Upper lobe of right lung (tissue), 1 donor: ENCODE measurements at places on chromosomes 7 and 10. TPM values are rescaled to one million over a fixed set of nuclear protein-coding genes. Genes with fewer than 3 reads are reported as not detected.
A peak's percentile ranks its signal among the peaks of the same experiment; 100 is the strongest.

GRCh38 chr7:2863461-2864066 is 19.5 kb upstream of the GNA12 start:
- peaks cover 26% of the 10 kb centered on the region for H3K4me1 ChIP-seq
- peak; percentile 87 for DNase-seq
- H3K27ac ChIP-seq: peak overlapping the region; percentile 95

GRCh38 chr7:74581916-74582440 is 75.5 kb upstream of the GTF2I start:
- DNase-seq: no peak
- H3K4me1 ChIP-seq: peaks cover 16% of the 10 kb centered on the region
- H3K27ac ChIP-seq: no peak overlapping the region

- no peaks in the 10 kb centered on the region for H3K4me1 ChIP-seq
Measured at GRCh38 chr7:98229441-98229840, 18.2 kb downstream of the BHLHA15 start.

DNA sequence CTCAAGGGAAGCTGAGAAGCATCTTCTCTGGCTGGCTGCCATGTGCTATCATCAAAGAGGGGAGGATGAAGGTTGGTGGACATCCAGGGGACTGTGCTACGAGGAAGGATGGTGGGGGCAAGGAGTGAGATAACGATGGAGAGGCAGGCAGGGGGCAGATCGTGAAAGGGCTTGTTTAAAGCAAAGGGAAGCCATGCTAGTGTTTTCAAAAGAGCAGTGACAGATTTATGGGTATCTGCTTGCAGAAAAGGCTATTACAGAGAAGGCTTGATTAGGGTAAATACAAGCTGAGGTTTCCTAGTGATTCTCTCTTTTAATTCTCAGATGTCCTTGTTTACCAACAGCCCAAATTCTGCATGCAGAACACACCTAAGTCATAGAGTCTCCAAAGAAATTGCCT is 88.9 kb upstream of the MKX start:
- no peak for DNase-seq
- no peaks in the 10 kb centered on the region for H3K4me1 ChIP-seq
- no peak overlapping the region for H3K4me3 ChIP-seq
- H3K27ac ChIP-seq: no peak overlapping the region
- H3K27me3 ChIP-seq: no peaks in the 10 kb centered on the region

DNA sequence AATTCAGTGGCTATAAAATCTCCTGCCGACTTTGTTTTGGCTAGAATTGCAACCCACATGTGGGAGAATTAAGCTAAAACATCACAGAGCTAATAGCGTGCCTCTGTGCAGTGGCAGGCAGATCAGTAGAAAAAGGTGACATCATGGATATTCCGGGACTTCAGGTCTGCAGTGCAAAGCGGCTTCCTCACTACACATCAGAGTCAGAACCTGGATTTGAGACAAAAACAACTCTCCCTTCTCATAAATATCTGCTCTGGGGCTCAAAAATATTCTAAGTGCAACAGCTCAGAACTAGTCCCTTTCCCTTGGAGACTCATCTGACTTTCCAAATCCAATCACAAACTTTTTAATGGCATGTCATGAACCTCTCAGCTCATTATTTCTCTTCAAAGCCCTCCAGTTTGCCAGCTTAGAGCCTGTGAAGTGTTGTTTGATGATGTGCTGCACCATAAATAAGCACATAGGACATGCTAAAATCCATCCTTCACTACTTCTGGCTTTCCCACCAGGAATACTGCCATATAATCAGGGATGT is 337.1 kb downstream of the RNLS start:
- no peak overlapping the region for H3K27ac ChIP-seq
- peaks cover 31% of the 10 kb centered on the region for H3K4me1 ChIP-seq
- no peaks in the 10 kb centered on the region for H3K36me3 ChIP-seq
- no peaks in the 10 kb centered on the region for H3K27me3 ChIP-seq
- peak overlapping the region; percentile 6 for H3K4me3 ChIP-seq

- H3K4me1 ChIP-seq: no peaks in the 10 kb centered on the region
- no peaks in the 10 kb centered on the region for H3K27me3 ChIP-seq
- no peak overlapping the region for H3K4me3 ChIP-seq
- no peak overlapping the region for H3K27ac ChIP-seq
Measured at GRCh38 chr7:126718419-126718818, 534.3 kb downstream of the GRM8 start.

GRCh38 chr7:155927905-155928304 is 115.6 kb upstream of the SHH start:
- H3K27ac ChIP-seq: no peak overlapping the region
- no peaks in the 10 kb centered on the region for H3K4me1 ChIP-seq
- no peaks in the 10 kb centered on the region for H3K36me3 ChIP-seq
- H3K4me3 ChIP-seq: no peak overlapping the region
- H3K27me3 ChIP-seq: no peaks in the 10 kb centered on the region
- DNase-seq: no peak

DNA sequence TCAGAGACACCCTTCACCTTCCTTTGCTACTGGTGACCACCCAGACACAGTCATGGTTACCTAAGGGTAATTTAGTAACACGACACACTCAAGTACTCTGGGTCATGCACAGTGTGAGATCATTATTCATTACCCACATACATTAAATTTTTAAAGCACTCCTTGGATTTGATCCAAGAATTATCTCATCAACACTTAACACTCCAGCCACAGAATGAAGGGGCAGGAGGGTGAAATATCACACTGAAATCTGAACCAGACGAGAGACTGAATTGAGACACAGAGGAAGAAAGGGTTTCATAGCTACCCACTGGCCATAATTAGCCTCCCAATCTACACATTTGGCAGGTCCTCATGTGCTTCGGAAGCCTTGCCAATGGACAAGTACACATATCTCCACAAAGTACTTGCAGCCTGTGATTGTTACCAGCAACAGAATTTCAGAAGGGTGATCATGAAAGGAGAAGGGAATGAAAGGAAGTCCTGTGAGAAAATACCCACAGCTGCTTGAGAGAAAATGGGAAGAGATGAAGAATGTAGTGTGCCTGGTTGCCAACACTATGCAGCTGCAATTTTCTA is 189.3 kb downstream of the POLR1F start:
- DNase-seq: no peak
- no peak overlapping the region for H3K27ac ChIP-seq
- H3K27me3 ChIP-seq: no peaks in the 10 kb centered on the region
- H3K36me3 ChIP-seq: no peaks in the 10 kb centered on the region
- H3K4me3 ChIP-seq: no peak overlapping the region

DNA sequence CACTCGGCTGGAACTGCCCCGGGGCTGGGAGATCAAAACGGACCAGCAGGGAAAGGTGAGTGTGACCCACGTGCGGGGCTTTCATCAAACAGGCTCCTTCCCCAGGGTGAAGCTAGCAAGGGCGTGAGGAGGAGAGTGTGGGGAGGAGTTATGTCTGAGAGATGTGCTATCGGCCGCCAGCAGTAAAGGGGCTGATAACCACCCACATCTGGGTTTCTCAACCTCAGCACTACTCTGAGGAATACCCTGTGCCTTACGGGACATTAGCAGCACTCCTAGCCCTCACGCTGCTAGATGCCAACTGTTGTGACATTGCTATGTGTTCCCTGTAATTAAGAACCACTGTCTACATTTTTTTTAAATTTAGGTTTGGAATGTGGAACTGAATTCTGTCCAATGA is 113.9 kb upstream of the STK17A start:
- no peaks in the 10 kb centered on the region for H3K36me3 ChIP-seq
- no peaks in the 10 kb centered on the region for H3K27me3 ChIP-seq
- no peak overlapping the region for H3K27ac ChIP-seq

- no peak for DNase-seq
- H3K27ac ChIP-seq: no peak overlapping the region
- H3K27me3 ChIP-seq: no peaks in the 10 kb centered on the region
- H3K4me1 ChIP-seq: no peaks in the 10 kb centered on the region
- H3K36me3 ChIP-seq: no peaks in the 10 kb centered on the region
Measured at GRCh38 chr7:123208793-123209192, 9.0 kb upstream of the SLC13A1 start.

DNA sequence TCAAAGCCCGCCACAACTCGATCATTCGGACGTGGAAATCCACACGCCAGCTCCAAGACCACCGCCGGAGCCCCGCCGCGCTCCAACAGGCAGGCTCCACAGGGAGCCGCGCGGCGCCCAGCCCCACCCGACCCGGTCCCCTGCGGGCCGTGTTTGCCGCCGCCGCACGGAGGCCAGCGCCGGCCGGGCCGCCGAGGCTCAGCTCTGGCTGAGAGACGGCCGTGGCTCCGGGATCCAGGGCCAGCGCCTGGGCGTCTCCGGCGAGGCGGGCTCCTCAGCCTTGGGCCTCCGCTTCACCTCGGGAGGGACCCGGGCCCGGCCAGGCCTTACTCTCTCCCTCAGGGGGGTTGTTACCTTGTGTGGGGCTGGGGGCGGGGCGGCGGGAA is 333 bp downstream of the SMNDC1 start:
- peak overlapping the region; percentile 91 for H3K27ac ChIP-seq
- H3K36me3 ChIP-seq: peaks cover 32% of the 10 kb centered on the region
- H3K27me3 ChIP-seq: no peaks in the 10 kb centered on the region
- no peak for DNase-seq
- H3K4me3 ChIP-seq: peak overlapping the region; percentile 74
- peaks cover 44% of the 10 kb centered on the region for H3K4me1 ChIP-seq

AGBL3 gene
- total RNA-seq: 3.9 TPM

GCC1 gene
- total RNA-seq: 18.1 TPM

CXCL12 gene
- 40.8 TPM for total RNA-seq

RTKN2 gene
- 93.7 TPM for total RNA-seq

H2BK1 gene
- not detected for total RNA-seq
